NCI-H1417 (cell line): ENCODE measurements at places on chromosomes 13 and 19.

GRCh38 chr19:461721-462551 lies 1.1 kb upstream of the SHC2 start:
- peak; percentile 82 for DNase-seq

- peak; percentile 32 for DNase-seq
Measured at GRCh38 chr19:28633319-28634018, 579.5 kb downstream of the UQCRFS1 start.

DNA sequence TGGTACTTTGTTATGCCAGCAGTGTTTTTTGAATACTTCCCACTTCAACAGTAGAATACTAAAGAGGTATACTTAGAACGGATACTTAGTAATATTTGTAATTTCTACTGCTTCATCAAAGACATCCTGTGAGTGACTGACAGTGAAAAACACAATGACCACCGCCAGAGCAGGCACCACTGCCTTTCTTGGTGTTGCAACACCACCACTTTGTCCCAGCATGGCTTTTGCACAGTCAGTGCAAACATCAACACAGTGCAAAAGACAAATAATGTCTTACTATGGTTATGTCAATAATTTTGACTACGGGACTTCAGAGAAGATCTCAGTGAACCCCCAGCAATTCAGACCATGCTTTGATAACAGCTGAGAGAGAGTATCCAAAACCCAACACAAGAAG lies 220.5 kb downstream of the RBM26 start:
- DNase-seq: no peak

DNA sequence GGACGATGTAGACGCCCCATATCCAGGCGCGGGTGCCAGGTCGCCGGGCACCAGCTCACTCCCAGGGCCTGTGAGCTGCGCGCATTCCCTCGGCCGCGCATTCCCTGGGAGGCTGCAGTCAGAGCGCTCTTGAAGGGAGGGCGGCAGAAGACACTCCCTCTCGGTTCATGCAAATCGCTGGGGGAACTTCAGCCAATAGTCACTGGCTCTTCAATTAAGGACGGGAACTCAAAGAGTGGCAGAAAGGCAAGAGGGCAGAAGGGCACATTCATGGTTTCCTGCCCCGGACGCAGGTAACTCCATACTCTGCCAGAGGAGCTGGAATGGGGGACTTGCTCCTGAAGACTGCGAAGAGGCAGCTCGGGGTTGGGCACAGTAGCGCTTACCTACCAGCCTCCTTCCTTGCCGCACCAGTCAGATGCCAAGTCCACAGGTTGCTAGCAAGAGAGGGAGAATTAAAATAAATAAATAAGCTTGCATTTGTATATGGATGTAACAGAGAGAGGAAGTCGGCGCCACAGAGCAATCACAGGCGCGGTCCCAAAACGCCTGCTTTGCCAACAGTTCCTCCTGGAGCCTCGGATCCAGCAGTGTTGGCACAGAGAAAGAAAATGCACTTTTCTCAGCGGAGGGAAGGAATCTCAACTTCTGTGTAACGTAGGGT lies 459 bp downstream of the PCDH20 start:
- DNase-seq: peak; percentile 63
